ENCODE measurements at places on chromosomes 1 and 21. TPM values are rescaled to one million over a fixed set of nuclear protein-coding genes. Genes with fewer than 3 reads are reported as not detected.

The C1orf226 gene
- not detected for total RNA-seq

The KIF26B gene
- 0.11 TPM for total RNA-seq

The GSTM1 gene
- total RNA-seq = not detected

The OR6N1 gene
- total RNA-seq = not detected

The OR10J1 gene
- not detected for total RNA-seq

The ZNF687 gene
- 23.8 TPM for total RNA-seq

The HHAT gene
- total RNA-seq = 2.1 TPM

The C1orf116 gene
- not detected for total RNA-seq

The DMBX1 gene
- not detected for total RNA-seq

The SPATA17 gene
- total RNA-seq = 0.33 TPM

DNA sequence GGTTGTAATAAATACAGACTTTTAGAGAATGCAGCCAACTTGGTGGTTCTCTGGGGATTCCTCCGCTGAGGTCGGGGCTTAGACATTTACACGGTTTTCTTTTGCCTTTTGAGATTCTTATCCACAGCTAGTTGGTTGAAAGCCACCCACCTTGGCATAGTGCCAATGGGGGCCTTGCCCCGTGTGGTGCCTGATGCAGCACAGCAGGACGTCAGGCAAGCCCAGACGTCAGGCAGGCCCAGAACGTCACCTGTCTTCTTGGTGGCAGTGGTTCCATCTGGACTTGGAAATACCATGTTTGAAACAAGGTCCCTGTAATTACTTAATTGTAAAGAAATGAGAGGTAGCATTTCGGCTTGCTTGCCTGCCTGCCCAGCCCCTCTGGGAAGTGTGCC lies 78.5 kb downstream of the GALNT2 start:
- no peak for DNase-seq

DNA sequence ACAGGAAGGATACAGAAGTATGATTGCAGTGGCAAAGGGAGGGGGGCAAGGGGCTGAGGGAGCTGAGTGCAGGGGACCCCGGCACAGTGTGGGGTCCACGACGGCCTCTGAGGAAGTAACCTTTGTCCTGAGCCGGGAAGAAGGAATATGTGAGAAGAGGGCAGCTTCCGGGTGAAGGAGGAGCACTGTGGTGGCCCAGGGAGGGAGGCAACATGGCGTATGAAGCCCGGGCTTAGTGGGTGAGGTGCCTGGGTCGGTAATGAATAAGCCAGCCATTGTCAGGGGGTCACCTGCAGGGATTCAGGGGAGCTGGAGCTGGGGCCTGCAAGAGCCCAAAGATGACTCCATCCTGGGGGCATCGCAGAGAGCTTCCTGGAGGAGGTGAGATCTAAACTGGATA lies 200.4 kb downstream of the FOXD2 start:
- DNase-seq = no peak

- no peak for DNase-seq
These were observed 6.6 kb downstream of the SELP start for GRCh38 chr1:169623132-169623926.

GRCh38 chr1:204495078-204495753 lies 611 bp upstream of the PIK3C2B start:
- DNase-seq = no peak

- DNase-seq = no peak
These were observed 170.2 kb downstream of the PLPP3 start for GRCh38 chr1:56409112-56409691.

GRCh38 chr1:151756291-151756690 lies 7.0 kb downstream of the MRPL9 start:
- no peak for DNase-seq

- no peak for DNase-seq
These were observed 398 bp upstream of the SLC30A10 start for GRCh38 chr1:219928791-219929118.

DNA sequence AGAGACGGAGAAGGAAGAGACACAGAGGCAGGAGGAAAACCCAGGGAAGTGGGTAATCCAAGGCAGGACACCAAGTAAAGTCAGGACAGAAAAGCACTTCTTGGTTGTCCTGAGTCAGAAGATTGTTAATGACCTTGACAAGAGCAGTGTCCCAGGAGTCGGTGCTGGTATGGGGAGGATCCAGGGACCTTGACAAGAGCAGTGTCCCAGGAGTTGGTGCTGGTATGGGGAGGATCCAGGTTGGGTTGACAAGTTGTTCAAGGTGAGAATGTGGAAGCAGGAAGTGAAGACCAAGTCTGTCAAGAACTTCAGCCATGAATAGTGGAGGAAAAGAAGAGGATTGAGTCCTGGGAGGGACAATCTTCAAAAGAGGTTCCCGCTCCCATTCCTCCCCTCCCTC lies 31.9 kb downstream of the ZBTB18 start:
- no peak for DNase-seq

GRCh38 chr1:200670242-200671118 lies 773 bp upstream of the DDX59 start:
- no peak for DNase-seq

GRCh38 chr1:154881820-154882535 lies 11.9 kb upstream of the KCNN3 start:
- DNase-seq = no peak

DNA sequence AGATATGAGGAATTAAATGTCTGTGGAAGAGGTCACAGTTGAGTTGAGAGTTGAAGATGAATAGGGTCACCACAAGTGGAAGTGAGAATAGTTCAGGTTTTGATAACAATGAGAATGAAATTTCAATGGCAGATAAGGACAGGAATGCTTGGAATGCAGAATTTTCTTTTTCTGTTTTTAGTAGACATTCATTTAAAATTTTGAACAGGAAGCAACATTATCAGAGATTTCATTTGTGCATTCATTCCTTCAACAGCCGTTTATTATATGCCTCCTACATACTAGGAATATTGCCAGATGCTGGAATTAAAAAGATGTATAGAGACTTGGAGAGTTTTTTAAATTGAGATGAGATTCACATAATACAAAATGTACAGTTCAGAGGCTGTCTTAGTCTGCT lies 126.8 kb downstream of the ITSN1 start:
- no peak for DNase-seq

DNA sequence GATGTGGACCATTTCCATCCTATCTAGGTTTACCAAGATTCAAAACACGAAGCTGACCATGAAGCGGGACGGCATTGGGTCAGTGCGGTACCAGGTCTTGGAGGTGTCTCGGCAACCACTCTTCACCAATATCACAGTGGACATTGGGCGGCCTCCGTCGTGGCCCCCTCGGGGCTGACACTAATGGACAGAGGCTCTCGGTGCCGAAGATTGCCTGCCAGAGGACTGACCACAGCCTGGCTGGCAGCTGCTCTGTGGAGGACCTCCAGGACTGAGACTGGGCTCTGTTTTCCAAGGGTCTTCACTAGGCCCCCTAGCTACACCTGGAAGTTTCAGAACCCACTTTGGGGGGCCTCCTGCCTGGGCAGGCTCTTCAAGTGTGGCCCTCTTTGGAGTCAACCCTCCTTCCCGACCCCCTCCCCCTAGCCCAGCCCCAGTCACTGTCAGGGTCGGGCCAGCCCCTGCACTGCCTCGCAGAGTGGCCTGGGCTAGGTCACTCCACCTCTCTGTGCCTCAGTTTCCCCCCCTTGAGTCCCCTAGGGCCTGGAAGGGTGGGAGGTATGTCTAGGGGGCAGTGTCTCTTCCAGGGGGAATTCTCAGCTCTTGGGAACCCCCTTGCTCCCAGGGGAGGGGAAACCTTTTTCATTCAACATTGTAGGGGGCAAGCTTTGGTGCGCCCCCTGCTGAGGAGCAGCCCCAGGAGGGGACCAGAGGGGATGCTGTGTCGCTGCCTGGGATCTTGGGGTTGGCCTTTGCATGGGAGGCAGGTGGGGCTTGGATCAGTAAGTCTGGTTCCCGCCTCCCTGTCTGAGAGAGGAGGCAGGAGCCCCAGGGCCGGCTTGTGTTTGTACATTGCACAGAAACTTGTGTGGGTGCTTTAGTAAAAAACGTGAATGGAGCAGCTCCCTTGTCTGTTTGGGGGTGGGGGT lies 864 bp upstream of the CCDC24 start:
- no peak for DNase-seq

DNA sequence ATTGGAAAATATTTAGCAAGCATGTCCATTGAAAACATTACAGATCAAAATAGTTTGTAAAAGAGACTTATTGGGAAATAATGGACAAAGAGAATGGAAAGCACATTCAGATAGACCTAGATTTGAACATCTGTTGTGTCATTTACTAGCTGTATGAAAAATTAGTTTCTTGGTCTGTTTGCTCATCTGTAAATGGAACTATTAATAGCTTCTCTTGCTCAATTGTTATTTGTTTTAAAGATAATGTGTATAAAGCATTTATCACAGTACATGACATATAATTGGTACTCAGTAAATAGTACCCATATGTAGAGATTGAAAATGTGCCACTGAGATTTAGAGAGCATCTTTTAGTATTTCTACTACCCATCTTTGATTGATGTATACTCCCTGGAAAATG lies 25.9 kb downstream of the RPAP2 start:
- DNase-seq = no peak

GRCh38 chr1:26363549-26364448 lies 8.8 kb downstream of the ZNF683 start:
- DNase-seq = peak; percentile 87

DNA sequence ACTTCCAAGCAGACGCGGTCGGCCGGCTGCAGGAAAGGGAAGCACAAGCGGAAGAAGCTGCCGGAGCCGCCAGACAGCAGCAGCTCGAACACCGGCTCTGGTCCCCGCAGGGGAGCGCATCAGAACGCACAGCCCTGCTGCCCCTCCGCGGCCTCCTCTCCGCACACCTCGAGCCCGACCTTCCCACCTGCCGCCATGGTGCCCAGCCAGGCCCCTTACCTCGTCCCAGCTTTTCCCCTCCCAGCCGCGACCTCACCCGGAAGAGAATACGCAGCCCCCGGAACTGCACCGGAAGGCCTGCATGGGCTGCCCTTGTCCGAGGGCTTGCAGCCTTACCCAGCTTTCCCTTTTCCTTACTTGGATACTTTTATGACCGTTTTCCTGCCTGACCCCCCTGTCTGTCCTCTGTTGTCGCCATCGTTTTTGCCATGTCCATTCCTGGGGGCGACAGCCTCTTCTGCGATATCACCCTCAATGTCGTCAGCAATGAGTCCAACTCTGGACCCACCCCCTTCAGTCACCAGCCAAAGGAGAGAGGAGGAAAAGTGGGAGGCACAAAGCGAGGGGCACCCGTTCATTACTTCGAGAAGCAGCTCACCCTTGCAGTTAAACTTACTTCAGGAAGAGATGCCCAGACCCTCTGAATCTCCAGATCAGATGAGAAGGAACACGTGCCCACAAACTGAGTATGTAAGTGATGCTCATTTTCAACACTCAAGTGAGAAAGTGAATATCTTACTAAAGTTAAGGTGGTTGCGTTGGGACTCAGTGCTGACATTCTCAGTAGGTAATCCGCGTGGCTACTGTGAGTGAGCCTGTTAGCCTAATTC lies 25.5 kb downstream of the UTS2 start:
- peak; percentile 16 for DNase-seq

All from CD8-positive, alpha-beta memory T cell (primary cell).